ENCODE measurements at places on chromosomes 12 and 14.

GRCh38 chr12:2323532-2324255 is 270.9 kb downstream of the CACNA1C start:
- DNase-seq = no peak

DNA sequence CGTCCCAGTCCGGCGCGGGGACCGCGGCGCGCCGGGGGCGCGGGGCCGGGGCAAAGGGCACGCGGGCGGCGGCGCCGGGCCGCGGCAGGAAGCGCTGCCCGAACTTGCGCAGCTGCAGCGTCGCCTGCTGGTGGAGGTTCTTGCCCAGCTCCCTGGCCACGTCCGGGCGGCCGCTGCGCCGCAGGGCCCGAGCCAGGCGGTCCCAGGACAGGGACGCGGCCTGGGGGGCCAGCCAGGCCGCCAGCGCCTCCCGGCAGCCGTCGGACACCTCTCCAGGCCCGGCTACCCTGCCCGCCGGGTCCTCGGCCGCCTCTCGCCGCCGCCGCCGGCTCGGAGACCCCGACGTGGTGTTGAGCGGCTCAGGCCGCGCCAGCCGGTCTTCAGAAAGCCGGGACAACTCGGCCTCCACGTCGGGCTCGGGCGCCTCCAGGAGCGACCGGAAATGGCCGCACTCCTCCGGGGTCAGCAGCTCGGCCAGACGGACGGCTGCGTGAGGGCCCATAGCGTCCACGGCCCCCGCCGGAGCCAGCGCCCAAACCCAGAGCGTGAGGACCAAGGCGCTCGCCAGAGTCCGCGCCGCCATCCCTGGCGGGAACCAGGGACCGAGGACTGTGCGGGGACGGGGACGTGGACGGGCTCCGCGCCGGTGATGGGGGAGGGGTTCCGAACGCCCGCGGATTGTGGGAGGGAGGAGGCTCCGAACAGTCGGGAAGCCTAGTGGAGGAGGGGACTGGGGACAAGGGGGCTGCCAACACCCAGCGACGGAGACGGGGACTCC is 34.0 kb downstream of the FIGNL2 start:
- DNase-seq = no peak

GRCh38 chr14:34228650-34228976 is 233.4 kb downstream of the SPTSSA start:
- DNase-seq = no peak

GRCh38 chr14:89388853-89389252 is 28.2 kb downstream of the FOXN3 start:
- DNase-seq = peak; percentile 34

DNA sequence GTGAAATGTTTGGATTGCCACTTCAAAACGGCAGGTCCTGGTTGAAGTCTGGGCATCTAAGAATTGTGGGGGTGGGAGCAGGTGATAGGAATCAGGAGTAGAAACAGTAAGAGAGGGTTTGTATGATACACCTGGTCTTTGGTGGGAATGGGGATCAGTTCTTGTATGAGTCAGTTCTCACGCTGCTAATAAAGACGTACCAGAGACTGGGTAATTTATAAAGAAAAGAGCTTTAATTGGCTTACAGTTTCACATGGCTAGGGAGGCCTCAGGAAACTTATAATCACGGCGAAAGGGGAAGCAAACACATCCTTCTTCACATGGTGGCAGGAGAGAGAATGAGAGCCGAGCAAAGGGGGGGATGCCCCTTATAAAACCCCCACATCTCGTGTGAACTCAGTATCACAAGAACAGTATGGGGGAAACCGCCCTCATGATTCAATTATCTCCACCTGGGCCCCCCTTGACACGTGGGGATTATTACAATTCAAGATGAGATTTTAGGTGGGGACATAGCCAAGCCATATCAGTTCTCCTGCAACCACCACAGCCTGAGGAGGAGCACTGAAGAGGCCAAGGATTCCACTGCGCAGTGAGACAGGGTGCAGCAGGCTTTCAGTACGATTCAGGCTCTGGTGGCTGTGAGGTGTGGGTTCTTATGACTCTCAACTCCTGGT is 52.1 kb downstream of the DRAM1 start:
- no peak for DNase-seq

DNA sequence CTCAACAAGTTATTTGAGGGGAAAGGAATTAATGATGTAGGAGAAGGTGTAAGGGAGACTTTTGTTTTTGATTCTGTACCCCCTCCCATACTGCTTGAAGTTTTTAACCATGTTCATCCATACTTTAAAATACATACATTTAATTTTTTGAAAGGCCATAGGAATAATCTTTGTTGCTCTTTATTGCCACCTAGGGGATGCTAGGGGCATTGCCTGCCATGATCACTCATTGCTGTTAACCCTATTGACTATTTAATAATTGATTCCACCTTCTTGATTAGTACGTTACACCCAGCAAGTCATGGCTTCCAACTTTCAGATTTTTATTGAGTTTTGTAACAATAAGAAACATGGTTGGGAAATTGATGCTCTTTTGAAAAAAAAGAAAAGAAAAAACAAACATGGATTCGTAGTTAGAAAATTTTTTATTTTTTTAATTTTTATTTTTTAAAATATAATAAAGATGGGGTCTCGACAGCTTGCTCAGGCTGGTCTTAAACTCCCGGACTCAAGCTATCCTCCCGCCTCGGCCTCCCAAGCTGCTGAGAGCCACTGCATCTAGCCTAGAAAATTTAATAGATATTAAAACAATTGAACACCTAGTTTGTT is 8.5 kb upstream of the PRKAB1 start:
- peak; percentile 64 for DNase-seq

DNA sequence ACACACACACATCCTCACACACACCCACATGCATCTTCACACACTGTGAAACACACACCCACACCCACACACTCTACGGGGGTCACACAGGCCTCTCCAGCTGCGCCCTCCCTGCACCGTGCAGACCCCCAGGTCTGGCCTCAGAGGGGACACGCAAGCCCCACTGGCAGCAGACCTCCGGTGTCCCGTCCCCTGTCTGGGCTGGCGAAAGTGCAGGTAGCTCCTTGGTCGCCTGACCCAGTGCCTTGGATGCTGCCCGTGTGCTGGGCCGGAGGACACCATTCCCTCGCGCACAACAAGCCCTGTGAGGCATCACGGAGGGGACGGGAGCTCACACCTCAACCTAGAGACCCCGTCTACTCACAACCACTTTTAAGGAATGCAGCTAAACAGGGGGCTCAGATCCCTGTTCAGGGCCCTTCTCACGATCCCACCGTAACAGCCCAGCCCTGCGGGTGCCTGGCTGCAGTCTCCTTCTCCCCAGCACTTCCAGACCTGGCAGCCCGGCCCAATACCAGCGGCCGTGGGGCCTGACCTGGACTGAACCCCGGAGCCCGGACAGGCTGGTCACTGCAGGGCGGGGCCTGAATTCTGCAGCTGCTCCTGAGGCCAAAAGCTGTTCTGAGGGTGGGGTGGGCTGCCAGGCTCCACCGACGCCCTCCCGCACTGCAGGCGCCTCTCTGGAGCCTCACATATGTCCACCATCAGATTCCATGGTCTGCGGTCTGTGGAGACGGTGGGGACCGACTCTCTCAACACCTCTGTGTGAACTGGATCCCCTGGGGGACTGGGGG is 42.1 kb upstream of the FZD10 start:
- DNase-seq = no peak

GRCh38 chr12:62914443-62915203 is 20.3 kb downstream of the PPM1H start:
- no peak for DNase-seq

DNA sequence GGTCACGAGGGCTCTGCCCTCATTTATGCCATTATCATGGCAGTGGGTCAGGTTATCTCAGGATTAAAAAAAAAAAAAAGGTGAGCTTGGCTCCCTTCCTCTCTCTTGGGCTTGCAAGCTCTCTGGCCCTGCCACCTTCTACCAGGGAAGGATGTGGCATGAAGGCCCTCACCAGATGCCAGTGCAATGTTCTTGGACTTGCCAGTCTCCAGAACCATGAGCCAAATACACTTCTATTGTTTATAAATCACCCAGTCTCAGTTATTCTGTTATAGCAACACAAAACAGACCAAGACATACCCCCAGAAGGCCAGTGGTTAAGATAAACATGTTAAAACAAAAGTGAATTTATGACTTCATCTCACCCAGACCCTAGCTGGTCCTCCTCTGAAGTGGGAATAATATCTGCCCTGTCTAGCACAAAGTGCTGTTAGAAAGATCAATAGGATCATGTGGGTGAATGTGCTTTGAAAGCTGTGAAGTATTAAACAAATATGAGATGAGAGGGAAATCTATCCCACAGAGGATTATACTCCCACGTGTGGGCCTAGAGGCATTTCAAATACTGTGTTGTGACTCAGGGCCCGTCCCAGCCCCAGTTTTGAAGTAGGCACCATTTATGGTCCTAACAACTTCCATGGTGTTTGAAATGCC is 88.6 kb downstream of the NINJ2 start:
- DNase-seq = no peak

DNA sequence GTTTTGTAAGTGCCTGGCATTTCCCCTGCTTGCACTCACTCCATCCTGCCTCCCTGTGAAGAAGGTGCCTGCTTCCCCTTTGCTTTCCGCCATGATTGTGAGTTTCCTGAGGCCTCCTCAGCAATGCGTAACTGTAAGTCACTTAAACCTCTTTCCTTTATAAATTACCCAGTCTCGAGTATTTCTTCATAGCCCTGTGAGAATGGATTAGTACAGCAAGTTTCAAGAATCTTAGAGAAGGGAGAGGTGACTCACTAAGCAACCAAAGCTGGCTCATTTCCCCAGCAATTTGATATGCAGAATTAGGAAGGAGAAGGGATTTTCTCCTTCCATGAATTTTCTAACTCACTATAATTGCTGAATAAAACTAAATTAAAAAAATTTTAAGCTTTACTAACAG is 251.0 kb upstream of the FOXG1 start:
- no peak for DNase-seq

DNA sequence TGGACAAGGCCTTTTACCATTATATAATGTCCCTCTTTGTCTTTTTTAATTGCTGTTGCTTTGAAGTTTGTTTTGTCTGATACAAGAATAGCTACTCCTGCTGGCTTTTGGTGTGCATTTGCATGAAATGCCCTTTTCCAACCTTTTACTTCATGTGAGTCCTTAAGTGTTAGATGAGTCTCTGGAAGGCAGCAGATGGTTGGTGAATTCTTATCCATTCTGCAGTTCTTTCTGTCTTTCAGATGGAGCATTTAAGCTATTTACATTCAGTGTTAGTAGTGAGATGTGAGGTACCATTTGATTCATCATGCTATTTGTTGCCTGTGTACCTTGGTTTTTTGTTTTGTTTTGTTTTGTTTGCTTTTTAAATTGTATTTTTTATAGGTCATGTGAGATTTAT is 208.3 kb downstream of the GPHN start:
- DNase-seq = no peak

- peak; percentile 73 for DNase-seq
Observed at GRCh38 chr12:51391283-51392123, at the start of gene GALNT6. TSS of gene GALNT6 (minus strand) at chr12:51391406. CDS start at chr12:51379781, 11,625 bp downstream.

Measured in T47D (cell line).